ENCODE measurements at places on chromosomes 3 and 15.
A peak's percentile ranks its signal among the peaks of the same experiment; 100 is the strongest.

GRCh38 chr15:70832176-70832575 lies 21.8 kb downstream of the LARP6 start:
- no peak for DNase-seq

GRCh38 chr3:1723726-1724125 lies 374.9 kb upstream of the CNTN4 start:
- no peak for DNase-seq

- no peak for DNase-seq
These were observed 56.6 kb upstream of the FAM3D start for GRCh38 chr3:58723173-58723572.

DNA sequence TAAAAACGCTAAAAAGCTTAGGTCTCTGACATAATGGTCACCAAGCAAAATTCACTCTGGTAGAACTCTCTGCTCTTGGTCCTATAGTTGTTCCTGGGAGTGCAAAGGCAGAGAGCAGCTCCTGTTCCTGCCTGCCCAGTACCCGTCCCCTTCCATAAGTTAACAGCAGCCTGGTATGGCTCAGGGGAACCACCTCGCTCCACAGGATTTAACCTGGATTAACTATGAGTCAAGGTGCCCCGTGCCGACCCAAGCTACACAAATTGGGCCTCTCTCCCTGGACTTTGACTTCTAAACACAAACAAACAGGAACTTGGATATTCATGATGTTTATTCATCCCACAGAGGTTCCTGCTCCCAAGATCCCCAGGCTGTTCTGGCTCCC lies 32.1 kb downstream of the SCAP start:
- no peak for DNase-seq

DNA sequence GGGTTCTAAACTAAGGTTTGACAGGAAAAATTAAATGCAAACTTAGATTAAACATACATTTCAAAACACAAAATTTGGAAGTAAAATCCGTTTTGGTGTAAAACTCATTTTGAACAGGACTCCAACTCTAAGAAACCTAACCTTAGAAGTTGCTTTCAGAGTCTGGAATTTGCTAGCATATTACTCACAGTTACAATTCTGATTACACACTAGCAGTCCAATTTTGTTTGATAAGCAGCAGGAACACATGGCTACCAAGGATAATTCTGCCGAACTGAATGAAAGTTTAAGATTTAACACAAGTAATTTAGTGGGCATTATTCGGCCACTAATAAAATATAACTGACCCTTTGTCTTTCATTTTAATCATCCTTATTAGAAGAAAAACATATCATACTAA lies 49.6 kb downstream of the FRMD5 start:
- no peak for DNase-seq

DNA sequence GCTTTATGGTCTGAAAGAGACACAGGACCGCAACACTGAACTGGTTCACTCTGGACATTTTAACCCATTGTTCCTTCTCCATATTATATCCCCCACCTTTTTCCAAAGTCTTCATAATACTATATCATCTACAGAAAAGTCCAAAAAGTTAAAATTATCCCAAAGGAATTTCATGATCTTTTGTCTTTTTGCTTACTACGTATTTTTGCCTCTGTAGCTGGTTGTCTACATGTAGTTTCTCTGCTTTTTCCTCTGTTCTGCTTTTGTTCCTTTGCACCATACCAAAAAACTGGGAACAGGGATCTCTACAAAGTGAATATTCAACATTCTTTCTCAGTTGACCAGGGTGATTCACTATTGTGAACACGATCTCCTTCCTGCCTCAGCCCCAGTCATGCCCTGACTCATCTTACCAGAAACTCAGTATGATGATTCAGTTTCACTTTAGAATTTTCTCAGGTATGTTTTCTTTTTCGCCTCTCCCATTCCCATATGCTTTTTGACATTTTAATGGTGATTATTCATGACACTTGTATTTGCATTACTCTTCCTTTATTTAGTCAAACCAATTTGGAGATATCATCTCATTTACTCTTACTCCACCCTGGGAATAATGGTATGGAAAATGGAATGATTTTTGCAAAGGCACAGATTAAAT lies 14.5 kb downstream of the EMC4 start:
- peak; percentile 36 for DNase-seq

- DNase-seq, result no peak
These were observed 8.5 kb upstream of the GRAMD2A start for GRCh38 chr15:72205896-72206676.

- DNase-seq, result peak; percentile 55
These were observed 53.7 kb downstream of the NMD3 start for GRCh38 chr3:161274691-161275298.

DNA sequence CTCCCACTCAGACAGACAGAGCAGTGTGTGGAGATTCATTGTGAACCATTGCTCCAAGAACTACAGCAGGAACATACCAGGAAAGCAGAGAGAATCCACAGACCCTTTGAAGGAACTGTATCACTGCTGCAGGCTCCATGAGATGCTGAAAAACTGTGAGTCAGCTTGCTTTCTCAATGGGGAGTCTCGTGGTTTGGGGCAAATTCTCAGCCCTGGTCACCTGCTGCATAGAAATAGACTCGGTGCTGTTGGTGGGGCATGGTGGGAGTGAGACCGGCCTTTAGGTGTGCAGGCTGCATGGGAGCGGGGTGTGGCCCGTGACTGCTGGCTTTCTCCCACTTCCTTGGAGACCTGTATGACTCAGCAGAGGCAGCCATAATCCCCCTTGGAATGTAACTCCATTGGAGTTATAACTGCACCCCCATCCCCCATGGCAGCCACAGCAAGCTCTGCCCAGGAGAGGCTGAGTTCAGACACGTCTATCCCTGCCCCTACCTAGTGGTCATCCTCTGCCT lies 35.6 kb downstream of the ALCAM start:
- no peak for DNase-seq

DNA sequence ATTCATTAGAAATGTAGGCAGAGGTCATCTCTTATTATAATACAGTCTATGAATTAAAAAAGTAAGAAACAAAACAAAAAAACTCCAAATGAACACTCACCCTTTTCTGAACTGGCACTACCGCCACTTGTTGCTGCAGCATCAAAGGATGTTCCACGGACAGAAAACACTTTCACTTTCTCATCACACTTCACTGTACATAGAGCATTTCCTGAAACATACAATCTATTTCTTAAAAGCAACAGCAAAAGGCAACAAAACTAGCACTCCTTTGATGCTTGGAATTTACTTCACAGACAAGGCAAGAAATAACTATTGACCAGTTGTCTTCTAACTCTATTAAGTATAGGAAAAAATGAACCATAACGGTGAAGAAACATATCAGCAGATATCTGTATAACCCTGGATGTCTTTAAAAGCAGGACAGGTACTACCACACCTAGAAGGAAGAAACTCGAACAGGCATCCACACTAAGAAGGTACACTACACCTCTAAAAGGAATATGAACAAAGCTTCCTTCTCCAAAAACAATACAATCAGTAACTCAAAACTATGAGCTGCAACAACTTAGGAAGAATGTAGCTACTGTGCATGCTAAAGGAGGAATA lies 24.9 kb downstream of the ETFA start:
- no peak for DNase-seq

GRCh38 chr15:29331669-29332068 lies 62.0 kb upstream of the NSMCE3 start:
- no peak for DNase-seq

Data from stimulated activated naive CD8-positive, alpha-beta T cell treated with anti-CD3 and anti-CD28 coated beads, Interleukin-15, amount 100 ng/mL, for 72 hours (primary cell).